NCI-H2171 (cell line): ENCODE measurements at places on chromosomes 13 and 19.

GRCh38 chr13:27632214-27632613 is 10.5 kb downstream of the POLR1D start:
- DNase-seq = no peak

DNA sequence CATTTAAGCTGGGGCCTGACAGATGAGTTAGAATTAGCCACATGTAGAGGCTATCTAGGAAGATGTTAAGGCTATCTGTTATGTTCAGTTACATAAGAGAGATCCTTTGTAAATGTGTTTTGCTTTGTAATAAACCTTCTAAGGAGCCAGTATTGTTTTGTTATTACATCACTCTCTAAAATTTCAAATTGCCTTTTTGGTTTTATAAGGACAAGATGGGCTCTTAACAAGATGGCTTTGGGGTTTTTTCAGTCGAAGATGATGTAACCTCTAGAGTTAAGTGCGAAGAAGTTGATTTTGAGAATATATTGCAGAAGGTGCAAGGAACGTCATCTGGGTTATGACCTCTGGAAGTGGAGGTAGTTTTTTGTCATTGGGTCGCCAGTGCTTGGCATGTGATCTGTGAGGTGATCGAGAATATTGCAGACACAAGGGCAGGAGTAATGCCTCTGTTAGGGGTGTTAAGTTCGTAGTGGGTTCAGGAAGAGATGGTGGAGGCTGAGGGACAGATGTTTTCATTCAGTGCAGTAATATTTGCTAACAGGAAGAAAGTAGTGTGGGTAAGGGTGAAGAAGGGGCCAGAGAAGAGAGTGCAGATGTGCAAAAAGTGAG is 12.7 kb downstream of the LSM14A start:
- DNase-seq = no peak

DNA sequence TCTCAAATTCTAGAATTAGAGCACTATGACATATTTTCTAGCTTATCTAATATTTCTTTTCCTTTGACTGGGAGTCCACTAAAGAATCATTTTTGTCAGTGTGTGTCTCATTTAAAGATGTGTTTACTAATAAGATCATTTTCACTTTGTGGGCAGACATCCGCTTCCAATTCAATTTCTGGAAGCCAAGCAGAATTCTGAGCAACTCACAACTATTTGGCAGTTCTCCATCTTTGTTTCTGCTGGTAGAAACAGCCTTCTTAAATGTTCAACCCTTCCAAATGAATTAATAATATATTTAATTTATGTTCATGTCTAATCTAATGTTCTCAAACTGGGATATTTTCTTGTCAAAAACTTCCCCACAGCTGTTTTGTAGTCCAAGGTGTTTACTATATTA is 411.8 kb downstream of the KCTD12 start:
- no peak for DNase-seq

- no peak for DNase-seq
Measured at GRCh38 chr13:98240135-98240534, 63.1 kb upstream of the RNF113B start.

DNA sequence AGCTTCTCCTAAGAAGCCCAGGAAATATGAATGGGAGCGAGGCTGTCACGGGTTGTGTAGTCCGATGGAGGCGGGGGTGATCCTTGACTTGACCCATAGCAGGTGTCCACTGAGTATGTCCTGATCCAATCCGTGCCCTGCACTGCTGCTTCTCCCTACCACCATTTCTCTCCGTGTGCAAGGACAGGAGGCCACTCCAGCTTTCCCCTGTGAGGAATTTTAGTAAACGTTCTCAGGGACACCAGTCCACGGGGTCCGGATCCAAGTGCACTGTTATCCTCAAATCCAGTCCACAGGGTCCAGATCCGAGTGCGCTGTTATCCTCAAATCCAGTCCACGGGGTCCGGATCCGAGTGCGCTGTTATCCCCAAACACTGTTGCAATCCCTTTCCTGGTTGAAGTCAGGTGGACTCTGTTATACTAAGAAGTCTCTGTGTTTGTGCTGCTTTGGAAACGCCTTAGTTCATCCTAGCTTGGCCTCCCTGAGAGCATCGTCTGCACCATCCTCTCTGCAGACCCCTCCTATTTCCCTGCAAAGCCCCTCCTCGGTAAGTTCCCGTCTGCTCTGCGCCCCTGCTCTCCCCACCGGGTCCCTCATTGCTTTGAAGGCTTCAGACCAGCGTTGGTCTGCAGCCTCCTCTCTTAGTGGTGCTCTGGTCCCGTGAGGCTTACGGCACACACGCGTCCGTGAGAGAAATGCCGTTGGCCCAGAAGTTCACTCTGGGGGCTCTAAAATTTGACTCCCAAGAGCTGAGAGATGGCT is 303.5 kb downstream of the TEX29 start:
- DNase-seq = no peak

GRCh38 chr19:46791944-46792343 is 3.5 kb upstream of the SLC1A5 start:
- DNase-seq = peak; percentile 45

- DNase-seq = peak; percentile 26
Measured at GRCh38 chr19:9847087-9847671, 12.1 kb downstream of the PIN1 start.

GRCh38 chr13:114056205-114057013 is 76.0 kb downstream of the RASA3 start:
- DNase-seq = no peak

- peak; percentile 86 for DNase-seq
Measured at GRCh38 chr19:4294389-4294788, 7.8 kb downstream of the TMIGD2 start.

- DNase-seq = no peak
Measured at GRCh38 chr13:104181526-104182231, 1115.5 kb upstream of the SLC10A2 start.

DNA sequence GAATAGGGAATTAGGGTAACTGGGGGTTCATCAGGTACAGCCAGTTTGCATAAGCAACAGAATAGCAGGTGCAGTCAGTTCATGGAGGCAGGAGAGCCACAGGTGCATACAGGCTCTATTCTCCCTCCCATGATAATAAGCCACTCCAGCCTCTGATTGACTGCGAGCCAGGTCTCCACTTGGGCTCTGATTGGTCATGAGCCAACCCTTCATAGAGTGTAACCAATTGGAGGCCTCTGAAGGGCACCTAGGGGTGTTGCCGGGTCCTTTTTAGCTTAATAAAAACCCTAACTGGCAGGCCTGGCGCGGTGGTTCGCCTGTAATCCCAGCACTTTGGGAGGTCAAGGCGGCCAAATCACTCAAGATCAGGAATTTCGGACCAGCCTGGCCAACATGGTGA is 8.7 kb upstream of the CKM start:
- DNase-seq = no peak

DNA sequence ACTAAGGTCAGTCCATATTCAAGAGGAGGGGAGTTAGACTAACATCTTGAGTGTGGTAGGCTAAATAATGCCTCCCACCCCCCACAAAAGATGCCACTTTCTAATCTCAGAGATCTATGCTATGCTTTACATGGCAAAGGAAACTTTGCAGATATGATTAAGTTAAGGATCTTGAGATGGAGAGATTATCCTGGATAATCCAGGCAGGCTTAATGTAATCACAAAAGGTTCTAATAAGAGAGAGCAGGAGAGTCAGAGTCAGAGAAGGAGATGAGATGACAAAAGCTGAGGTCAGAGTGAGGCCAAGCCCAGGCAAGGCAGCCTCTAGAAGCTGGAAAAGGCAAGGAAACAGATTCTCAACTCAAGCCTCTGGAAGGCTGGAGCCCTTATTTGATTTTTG is 1011.6 kb downstream of the PCDH9 start:
- DNase-seq = no peak

GRCh38 chr13:102045731-102046130 is 356.1 kb downstream of the FGF14 start:
- no peak for DNase-seq

- no peak for DNase-seq
Measured at GRCh38 chr19:807627-808422, 10.6 kb downstream of the PTBP1 start.

- no peak for DNase-seq
Measured at GRCh38 chr13:41058295-41059070, 2.8 kb upstream of the WBP4 start.

GRCh38 chr13:41267106-41267505 is 3.7 kb upstream of the MTRF1 start:
- DNase-seq = no peak

DNA sequence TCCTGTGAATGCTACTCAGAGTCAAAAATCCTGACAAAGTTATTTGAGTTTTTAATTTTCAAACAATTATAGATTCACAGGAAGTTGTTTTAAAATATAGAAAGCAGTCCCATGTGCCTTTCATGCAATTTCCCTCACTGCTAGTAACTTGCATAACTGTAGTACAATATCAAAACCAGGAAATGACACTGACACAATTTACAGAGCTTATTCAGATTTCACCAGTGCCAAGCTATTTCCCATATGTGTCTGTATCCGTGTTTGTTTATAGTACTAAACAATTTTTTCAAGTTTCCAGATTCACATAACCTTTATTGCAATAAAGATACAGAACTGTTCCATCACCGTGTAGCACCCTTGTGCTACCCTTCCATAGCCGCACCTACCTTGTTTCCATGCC is 934.6 kb downstream of the PCDH17 start:
- DNase-seq = no peak

GRCh38 chr19:38784224-38784623 is 4.8 kb upstream of the LGALS7B start:
- DNase-seq = no peak

GRCh38 chr19:45922281-45922680 is 7.7 kb upstream of the NANOS2 start:
- DNase-seq = no peak

DNA sequence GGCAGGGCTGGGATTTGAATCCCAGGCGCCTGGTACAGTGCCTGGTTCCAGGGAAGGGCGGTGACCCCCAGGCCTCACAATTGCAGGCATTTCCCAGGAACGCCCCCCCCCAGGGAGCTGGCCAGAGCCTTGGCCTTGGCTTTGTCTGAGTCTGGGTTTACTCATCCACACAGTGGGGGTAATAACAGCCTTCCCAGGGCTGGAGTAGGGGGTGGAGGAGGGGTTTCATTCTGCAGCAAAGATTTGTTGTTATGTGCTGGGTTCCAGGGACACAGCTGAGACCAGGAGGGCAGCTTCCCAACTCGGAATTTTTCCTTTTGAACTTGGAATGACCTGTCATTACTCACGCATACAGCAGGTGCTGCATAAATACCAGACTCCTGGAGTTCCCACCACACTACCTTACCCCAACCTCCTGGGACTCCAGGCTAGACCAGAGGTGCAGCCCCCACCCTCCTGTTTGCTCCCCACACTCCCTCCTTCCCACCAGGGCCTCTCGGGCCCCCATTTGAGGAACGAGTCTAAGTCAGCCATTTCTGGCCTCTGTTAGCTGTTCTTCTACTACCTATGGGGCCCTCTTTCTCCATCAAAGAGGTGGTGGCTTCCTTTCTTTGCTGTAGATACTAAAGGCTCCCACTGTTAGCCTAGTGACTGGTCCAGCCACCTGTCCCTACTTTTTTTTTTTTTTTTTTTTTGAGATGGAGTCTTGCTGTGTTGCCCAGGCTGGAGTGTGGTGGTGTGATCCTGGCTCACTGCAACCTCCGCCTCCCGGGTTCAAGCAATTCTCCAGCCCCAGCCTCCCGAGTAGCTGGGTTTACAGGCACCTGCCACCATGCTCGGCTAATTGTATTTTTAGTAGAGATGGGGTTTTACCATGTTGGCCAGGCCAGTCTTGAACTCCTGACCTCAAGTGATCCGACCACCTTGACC is 1.6 kb upstream of the ADAMTS10 start:
- DNase-seq = no peak

- no peak for DNase-seq
Measured at GRCh38 chr19:50928831-50929230, 17.6 kb upstream of the KLK4 start.

GRCh38 chr13:35473206-35473775 is 3.2 kb downstream of the MAB21L1 start:
- no peak for DNase-seq

GRCh38 chr19:1668486-1669270 is 16.3 kb upstream of the TCF3 start:
- peak; percentile 19 for DNase-seq

GRCh38 chr19:46131485-46132143 is 7.1 kb upstream of the IGFL3 start:
- no peak for DNase-seq

- no peak for DNase-seq
Measured at GRCh38 chr13:33032037-33032625, 15.9 kb downstream of the KL start.

- DNase-seq = no peak
Measured at GRCh38 chr13:113364901-113365582, 1.1 kb upstream of the GRTP1 start.

DNA sequence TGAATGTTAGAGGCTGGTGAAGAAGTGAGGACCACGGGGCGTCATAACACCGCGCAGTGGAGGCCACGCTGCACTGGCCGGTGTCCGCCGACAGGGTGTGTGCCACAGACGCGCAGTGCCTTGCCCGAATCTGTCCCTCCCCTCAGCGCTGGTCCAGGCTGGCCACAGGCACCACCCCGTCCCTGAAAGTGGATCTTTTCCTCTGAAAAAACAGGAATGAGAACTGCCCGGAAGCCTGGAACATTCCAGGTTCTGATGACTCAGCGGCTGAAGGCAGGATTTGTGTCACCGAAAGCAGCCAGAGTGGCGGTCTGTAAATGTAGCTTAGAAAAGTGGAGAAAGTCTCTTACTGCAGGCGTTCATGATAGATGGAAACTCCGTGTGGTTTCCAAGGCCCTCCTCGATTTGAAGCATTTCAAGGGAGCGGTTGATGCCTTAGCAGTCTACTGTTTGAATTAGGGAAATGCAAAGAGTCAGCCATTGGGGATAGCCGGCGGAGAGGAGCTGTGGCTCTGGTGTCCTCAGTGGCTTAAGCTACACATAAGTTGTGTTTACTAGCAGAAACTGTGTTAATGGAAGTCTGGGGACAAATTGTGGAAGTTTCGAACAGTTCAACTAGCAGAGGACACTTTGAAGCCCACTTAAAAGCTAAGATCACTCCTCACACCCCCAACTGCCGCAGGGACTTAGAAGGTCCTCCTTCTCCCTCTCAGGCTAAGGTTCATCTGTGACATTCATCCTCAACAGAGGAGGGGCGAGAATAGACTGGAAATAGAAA is 70.8 kb downstream of the NUFIP1 start:
- peak; percentile 58 for DNase-seq

GRCh38 chr19:1028062-1028926 is 1.9 kb downstream of the CNN2 start:
- DNase-seq = no peak

- no peak for DNase-seq
Measured at GRCh38 chr19:29211562-29212355, 1.2 kb downstream of the UQCRFS1 start.

GRCh38 chr13:113357529-113357928 is 6.4 kb downstream of the GRTP1 start:
- DNase-seq = no peak

GRCh38 chr13:22693691-22694090 is 487.1 kb upstream of the SGCG start:
- no peak for DNase-seq

DNA sequence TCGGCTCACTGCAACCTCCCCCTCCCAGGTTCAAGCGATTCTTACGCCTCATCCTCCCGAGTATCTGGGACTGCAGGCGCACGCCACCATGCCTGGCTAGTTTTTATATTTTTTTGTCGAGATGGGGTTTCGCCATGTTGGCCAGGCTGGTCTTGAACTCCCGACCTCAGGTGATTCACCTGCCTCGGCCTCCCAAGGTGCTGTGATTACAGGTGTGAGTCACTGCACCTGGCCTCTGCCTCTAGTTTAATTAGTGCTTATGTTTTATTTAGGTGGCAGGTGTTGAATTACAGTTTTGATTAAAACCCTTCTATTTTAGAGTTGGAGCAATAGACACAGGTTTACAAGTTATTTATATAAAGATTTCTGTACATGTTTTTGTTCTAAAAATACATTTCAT is 42.8 kb downstream of the ATP11A start:
- DNase-seq = no peak

- no peak for DNase-seq
Measured at GRCh38 chr13:29101409-29101808, 281.3 kb downstream of the MTUS2 start.
